ENCODE measurements at places on chromosomes 3 and 15.

GRCh38 chr15:63573533-63573932 lies 23.7 kb upstream of the FBXL22 start:
- no peak for DNase-seq

DNA sequence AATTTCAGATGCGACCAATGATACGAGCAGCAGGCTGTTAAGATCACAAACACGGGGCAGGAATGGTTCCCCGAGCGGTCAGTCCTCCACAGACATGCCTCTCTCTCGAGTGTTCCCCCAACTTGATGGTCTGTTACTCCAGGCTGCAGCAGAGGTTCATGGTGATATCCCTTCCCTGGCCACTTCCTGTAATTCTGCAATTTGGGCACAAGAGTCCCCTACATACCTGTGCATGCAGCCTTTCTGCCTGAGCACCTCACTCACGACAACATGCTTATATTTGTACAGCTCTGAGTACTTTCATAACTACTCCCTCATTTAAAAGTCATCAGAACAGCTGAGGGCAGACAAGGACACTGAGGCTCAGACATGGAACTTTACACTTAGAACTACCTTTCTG lies 408.1 kb upstream of the NR2F2 start:
- no peak for DNase-seq

DNA sequence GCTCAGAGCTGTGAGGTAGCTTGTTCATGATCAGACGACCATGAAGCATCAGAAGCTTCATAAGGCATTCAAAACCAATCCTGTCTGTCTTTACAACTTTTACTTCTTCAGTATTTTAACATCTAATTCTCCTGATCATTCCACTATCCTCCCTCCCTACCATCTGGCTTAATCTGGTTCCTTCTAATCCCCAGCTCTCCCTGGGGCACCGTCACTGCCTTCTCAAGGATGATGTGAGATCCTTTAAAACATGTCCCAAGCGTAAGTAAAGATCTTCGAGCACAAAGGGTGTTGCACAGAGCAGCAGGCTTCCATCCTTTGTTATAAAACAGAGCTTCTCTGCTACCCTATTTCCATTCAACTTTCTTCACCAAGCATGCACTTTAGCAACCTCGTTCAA lies 362.7 kb upstream of the ARRDC4 start:
- DNase-seq, result no peak

DNA sequence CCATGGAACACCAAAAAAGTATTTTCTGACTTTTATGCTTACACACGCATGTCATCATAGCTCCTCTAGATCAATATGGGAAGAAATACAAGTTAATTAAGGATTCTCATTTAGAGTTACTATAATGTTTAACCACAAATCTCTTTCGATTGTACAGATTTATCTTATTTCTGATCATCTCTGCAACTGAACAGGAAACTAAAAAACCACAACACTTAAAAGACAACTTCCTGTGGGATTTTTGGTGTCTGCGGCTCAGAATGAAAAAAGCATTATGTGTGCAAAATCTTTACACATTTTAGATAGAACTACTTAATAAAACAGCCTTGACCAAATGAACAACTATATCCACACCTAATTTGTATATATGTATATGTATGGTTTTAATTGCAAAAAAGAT lies 3.0 kb upstream of the TJP1 start:
- peak; percentile 29 for DNase-seq

- DNase-seq, result no peak
Measured at GRCh38 chr3:172659246-172660002, 51.4 kb downstream of the NCEH1 start.

DNA sequence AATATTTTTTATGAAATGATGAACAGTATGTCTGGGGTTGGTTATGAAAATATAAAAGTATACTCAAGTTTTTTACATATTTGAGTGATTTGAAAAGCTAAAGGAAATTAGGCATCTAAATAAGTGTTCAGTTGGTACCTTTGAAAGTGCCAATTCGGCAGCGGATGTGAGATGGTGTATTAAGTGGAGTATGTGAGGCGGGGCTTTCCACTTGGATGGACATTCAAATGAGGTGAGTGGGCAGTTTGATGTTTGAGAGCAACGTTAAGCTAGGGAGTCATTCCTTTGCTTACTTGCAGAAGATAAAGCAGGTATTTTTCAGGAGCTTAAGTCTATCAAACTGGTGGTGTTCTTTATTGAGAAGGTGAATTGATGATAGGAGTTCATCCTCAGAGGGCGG lies 189.0 kb upstream of the GOLIM4 start:
- DNase-seq, result no peak
